ENCODE measurements at places on chromosomes 6 and 20.

- no peak for DNase-seq
Observed at GRCh38 chr6:139313784-139314545, 22.2 kb upstream of the TXLNB start.

DNA sequence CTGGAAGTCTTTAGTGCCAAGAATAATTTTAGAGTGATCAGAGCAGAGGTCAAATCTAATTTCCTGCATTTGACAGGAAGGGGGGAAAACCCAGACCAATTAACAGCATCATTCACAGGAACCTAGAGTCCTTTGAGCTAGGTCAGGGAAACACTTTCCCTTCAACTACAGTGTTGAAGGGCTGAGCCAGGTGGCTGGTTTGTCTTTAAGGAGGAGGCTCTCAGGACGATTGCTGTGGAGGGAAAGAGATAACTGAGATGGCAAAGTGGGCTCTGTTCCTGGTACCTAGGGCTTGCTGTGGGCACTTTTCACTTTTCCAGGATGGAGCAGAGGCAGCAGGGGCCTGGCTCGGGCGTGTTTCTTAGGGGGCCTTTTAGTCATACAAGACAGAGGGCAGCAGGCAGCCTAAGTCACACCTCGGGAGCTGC lies 111.9 kb downstream of the SCML4 start:
- DNase-seq, result no peak

- peak; percentile 88 for DNase-seq
Observed at GRCh38 chr6:111997078-111997852, 56.6 kb upstream of the CCN6 start.

DNA sequence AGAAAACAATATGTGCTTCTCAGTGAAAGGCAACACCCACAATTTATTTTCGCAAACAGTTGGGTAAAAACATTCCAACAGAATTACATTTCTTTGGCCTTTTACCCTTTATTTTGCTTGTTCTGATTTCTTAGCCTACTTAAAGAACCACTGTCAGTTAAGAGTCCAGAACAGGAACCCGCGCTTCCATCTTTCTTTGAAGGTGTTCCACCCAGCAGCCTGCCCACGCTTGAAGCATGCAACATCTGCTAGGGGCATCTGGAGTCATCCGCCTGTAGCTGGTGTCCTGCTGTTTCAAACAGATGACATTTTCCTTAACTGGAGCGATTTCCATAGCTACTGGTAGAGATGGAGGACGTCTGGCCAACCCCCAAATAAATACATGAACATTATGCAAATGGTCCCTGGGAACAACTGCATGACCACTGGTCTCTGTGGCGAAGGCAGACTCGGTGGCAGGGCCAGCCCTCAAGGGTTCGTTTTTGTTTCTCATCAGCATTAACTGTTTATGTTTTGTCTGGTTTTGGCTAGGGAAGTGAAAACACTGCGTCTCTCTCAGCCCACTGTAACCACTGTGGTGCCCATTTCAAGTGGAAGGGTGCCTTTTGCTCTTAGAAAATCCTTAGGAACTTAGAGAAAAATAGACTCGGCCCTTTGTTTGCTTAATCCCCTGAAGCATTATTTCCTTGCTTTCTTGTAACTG lies 51.6 kb downstream of the LAMA4 start:
- no peak for DNase-seq

- peak; percentile 63 for DNase-seq
Observed at GRCh38 chr6:108163267-108163643, 2.6 kb upstream of the NR2E1 start.

- DNase-seq, result no peak
Observed at GRCh38 chr20:32252189-32252588, 25.3 kb upstream of the KIF3B start.

DNA sequence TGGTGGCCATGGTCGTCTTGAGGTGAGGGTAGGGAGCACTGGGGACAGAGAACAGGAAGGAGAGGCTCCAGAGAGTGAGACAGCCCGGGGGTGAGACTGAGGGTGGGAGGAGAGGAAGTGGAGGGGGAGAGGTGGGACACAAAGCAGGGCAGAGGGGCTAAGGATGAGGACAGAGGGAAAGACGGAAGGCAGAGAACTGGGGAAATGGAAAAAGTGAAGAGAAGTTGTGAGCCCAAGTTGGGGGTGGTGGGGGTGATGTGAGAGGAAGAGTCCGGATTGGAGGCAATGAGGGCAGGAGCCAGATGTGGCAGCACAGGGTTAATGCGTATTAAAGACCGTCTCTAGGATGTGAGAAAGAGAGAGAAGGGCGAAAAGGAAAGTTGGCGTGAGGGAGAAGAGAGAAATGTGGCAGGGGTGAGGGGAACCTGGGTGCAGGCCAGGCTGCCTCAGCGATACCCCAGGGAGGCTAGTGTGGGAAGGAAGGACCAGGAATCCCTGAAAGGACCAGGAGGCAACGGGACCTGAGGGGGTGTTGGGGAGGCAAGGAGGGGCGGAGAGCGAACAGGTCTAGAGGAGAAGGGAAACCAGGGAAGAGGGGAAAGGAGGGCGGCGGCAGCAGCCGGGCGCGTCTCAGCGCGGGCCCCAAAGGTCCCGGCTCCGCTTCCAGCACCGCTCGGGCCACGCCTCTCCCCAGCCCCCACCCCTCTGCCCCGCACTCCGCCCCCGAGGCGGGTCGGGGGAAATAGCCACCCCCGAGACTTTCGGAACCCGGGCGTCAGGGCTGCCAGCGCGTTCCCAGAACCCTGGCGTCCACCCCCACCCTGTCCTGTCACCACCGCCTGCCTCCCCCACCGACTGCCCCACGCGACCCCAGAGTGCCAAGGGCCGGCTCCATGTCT lies at the start of gene PPP1R18:
PPP1R18 (minus strand) TSS at position 637 of the 899 bp plus-strand sequence; CDS start at position 10, 627 bp downstream.
- peak; percentile 54 for DNase-seq

- DNase-seq, result no peak
Observed at GRCh38 chr6:33770124-33770832, 18.7 kb downstream of the LEMD2 start.

DNA sequence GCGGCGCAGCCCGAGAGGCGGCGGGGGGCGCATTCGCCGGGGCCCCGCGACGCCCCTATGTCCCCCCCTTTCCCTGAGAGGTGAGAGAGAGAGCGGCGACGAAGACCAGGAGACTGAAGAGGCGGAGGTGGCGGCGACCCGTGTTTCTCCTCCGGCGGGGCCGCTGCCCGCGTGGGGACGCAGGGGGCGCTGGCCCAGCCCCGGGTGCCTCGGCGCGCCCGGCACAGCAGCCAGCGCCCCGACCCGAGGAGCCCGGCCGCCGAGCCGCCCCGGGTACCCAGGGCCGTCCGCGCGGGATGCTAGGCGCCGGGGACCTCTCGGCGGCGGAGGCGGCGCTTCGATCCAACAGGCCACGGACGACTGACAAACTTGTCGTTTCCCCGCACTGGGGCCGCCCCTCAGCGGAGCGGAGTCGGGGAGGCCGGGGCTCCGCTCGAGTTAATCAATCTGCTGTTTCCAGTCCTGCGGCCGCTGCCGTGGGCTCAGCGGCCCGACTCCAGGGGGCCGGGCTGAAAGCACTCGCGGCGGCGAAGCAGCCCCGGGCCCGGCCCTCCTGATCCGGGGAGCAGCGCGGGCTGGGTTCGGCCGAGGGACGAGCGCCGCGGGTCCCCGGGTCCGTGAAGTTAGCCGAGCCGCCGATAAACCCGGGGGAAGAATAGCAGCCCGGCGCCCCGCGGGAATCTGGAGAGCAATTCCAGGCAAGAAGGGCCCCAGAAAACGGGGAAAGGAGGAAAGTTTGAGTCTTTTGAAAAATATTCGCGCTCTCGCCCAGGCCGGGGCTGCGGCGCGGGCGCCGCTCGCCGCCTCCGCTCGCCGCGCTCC lies 631 bp downstream of the MDGA1 start:
- no peak for DNase-seq

All from hematopoietic multipotent progenitor cell treated with erythropoietin and hydrocortisone succinate and interleukin-3 and kit ligand, for 6 days (in vitro differentiated cells).